Immature natural killer cell (primary cell): ENCODE measurements at places on chromosomes 3 and 15.

GRCh38 chr3:122671553-122671952, 9.1 kb upstream of the PARP14 start:
- DNase-seq, result no peak
- no peak overlapping the region for H3K27ac ChIP-seq
- H3K36me3 ChIP-seq, result no peaks in the 10 kb centered on the region
- H3K4me1 ChIP-seq, result no peaks in the 10 kb centered on the region
- H3K4me3 ChIP-seq, result no peak overlapping the region

- H3K27ac ChIP-seq, result peak overlapping the region; percentile 95
- H3K27me3 ChIP-seq, result peaks cover 2% of the 10 kb centered on the region
- no peaks in the 10 kb centered on the region for H3K36me3 ChIP-seq
- peaks cover 29% of the 10 kb centered on the region for H3K4me1 ChIP-seq
- DNase-seq, result no peak
- H3K4me3 ChIP-seq, result peak overlapping the region; percentile 100
Observed at GRCh38 chr15:41333026-41333562, 413 bp downstream of the NUSAP1 start.

GRCh38 chr3:174302746-174303315, 556.3 kb upstream of the NAALADL2 start:
- H3K4me1 ChIP-seq, result no peaks in the 10 kb centered on the region
- no peak for DNase-seq
- peaks cover 3% of the 10 kb centered on the region for H3K36me3 ChIP-seq
- no peaks in the 10 kb centered on the region for H3K27me3 ChIP-seq

DNA sequence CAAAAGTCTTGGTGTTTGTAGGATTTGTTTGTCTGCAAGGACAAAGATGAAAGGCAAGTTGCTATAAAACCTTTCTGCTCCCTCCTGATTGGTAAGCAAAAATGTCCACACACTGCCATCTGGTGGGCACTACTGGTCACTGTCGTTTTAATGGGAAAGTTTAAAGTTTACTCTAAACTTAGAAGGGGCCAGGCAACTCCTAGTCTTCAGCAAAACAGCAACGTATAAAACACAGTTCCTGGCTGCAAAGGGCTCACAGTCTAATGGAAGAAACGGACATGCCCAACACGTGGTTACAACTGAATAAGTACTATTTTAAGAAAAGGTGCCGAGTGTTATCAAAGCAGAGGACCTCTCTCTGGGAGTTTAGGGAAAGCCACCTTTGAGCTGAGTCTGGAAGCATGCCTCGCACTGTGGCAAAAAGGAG, 23.7 kb upstream of the TPRG1 start:
- H3K4me1 ChIP-seq, result peaks cover 15% of the 10 kb centered on the region
- H3K4me3 ChIP-seq, result no peak overlapping the region
- DNase-seq, result peak; percentile 49
- H3K27ac ChIP-seq, result no peak overlapping the region

GRCh38 chr3:39101022-39101689, 6.3 kb downstream of the GORASP1 start:
- no peak overlapping the region for H3K4me3 ChIP-seq
- peaks cover 6% of the 10 kb centered on the region for H3K4me1 ChIP-seq
- no peak overlapping the region for H3K27ac ChIP-seq
- peaks cover 2% of the 10 kb centered on the region for H3K27me3 ChIP-seq
- peaks cover 11% of the 10 kb centered on the region for H3K36me3 ChIP-seq

- no peak overlapping the region for H3K27ac ChIP-seq
- DNase-seq, result no peak
- peaks cover 4% of the 10 kb centered on the region for H3K27me3 ChIP-seq
- H3K4me1 ChIP-seq, result no peaks in the 10 kb centered on the region
- peaks cover 8% of the 10 kb centered on the region for H3K36me3 ChIP-seq
Observed at GRCh38 chr3:53181024-53181371, 20.0 kb downstream of the PRKCD start.

DNA sequence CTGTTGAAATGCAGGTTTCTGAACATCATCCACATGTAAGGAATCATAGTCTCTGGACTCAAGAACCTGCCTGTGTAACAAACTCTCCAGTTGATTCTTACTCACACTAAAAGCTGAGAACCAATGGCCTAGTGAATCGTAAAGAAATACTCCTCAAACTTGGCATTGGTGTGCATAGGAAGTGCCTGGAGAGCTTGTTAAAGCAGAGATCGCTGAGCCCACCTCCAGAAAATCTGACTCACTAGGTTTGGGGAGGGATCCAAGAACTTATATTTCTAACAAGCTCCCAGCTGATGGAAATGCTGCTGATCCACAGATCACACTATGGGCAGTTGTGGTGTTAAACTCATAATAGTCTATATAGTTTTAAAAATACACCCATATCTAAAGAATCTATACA, 55.8 kb upstream of the LMCD1 start:
- no peaks in the 10 kb centered on the region for H3K27me3 ChIP-seq
- H3K4me3 ChIP-seq, result no peak overlapping the region
- no peaks in the 10 kb centered on the region for H3K36me3 ChIP-seq
- DNase-seq, result no peak
- no peak overlapping the region for H3K27ac ChIP-seq

- no peak for DNase-seq
- H3K27me3 ChIP-seq, result peaks cover 3% of the 10 kb centered on the region
- H3K4me1 ChIP-seq, result no peaks in the 10 kb centered on the region
- H3K36me3 ChIP-seq, result no peaks in the 10 kb centered on the region
- no peak overlapping the region for H3K27ac ChIP-seq
Observed at GRCh38 chr3:149426325-149426724, 48.2 kb upstream of the TM4SF4 start.

DNA sequence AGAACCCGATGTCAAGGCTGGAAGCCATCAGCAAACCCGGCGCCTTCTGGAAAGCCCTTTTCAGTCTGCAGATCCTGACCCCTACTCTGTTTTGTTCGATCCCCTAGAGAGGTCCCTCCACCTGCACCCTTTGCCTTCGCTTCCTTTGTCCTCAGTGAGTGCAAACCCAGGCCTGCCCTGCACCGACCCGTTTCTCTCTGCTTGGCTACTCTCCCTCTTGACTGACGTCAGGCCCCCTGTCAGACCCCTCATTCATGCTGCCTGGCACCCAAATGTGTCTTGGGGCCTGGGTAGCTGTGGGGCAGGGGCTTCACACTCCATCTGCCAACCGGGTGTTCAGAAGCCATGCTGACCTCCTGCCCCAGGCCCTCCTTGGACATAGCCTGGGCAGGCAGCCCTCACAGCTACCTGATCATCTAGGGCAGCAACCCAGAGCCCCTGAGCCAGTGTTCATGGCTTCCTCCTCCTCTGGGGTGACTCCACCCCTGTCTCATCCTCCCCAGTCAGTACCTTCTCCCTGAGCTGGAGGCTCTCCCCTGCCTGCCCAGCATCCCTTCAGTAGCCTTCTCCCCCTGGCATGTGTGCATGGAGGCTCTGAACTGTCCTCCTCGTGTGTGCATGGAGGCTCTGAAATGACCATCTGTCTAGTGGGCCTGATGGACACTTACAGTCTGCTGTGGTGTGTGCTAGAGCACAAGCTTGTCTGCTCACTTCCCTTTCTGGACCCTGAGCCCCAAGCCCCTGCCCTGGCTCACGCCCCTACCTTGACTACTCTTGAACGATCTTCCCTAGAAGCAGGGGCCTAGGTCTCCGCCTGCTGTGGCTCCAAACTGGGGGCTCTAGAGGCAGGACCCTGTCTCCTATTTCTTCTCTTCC, 69.4 kb downstream of the EXOG start:
- no peak overlapping the region for H3K4me3 ChIP-seq
- no peaks in the 10 kb centered on the region for H3K4me1 ChIP-seq
- no peak overlapping the region for H3K27ac ChIP-seq

DNA sequence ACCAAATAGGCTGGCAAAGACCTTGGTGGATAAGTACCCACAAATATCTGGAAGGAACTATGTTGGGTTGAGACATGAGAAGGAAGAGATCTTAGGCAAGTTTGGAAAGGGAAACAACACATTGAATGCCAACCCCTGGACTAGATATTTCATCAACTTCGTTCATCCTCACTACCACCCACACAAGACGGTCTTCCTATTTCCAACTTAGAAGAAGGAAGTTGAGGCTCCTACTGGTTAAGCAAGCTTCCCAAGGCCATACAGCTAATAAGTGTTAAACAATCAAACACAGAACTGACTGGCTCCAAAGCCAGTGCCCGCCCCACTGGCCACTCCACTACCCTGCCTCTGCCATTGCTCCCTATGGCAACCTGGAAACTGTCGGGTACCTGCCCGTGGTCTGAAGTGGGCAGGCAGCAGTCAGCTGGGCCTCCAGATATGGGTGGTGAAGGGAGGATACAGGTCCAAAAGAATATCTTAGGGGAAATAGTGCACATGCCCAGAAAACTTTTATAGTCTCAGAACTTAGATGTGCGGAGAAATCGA, 94.9 kb downstream of the LIPC start:
- no peaks in the 10 kb centered on the region for H3K4me1 ChIP-seq
- no peak overlapping the region for H3K27ac ChIP-seq
- no peak overlapping the region for H3K4me3 ChIP-seq
- DNase-seq, result no peak

- no peak overlapping the region for H3K27ac ChIP-seq
- no peak for DNase-seq
- H3K4me1 ChIP-seq, result no peaks in the 10 kb centered on the region
Observed at GRCh38 chr3:166879661-166880060, 500.4 kb downstream of the ZBBX start.

GRCh38 chr15:31801152-31801551, 229.2 kb upstream of the CHRNA7 start:
- DNase-seq, result no peak
- H3K27me3 ChIP-seq, result peaks cover 8% of the 10 kb centered on the region
- no peak overlapping the region for H3K27ac ChIP-seq
- no peak overlapping the region for H3K4me3 ChIP-seq

DNA sequence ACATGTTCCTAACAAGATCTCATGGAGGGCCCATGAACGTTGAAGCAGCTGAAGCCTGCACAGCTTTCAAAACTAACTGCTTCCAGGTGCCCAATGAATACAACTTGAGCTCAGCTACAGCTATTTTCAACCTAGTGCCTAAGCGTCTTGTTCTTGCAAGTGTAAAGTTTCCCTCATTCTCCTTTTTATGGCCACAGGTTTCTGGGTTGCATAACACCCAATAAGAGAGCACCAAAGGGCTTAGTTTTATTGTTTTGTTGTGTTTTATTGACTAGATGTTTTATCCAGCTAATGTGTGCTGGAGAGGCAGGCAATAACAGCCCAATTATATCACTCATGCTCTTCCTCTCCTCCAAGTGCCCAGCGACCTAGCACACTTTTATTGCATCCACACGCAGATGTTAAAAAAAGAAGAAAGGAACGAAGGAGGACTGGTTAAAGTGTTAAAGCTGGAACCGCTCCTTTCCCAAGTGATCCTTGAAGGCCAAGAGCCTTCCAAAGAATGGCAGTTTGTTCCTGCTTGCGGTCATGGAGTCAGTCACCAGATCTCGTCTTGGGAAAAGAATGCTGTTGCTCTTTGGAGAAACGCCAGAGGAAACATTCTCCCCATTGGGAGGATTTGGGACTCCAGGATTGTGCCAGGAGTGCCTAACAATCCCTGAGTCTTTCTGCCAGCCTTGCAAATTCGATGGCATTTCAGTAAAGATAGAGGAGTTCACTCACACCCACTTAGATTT, 156.9 kb downstream of the MEX3B start:
- no peak overlapping the region for H3K4me3 ChIP-seq
- H3K4me1 ChIP-seq, result no peaks in the 10 kb centered on the region
- no peak for DNase-seq
- no peaks in the 10 kb centered on the region for H3K36me3 ChIP-seq
- no peaks in the 10 kb centered on the region for H3K27me3 ChIP-seq

GRCh38 chr3:179330438-179330837, 7.6 kb downstream of the ZNF639 start:
- no peak overlapping the region for H3K4me3 ChIP-seq
- no peak overlapping the region for H3K27ac ChIP-seq
- no peak for DNase-seq
- peaks cover 2% of the 10 kb centered on the region for H3K4me1 ChIP-seq
- no peaks in the 10 kb centered on the region for H3K27me3 ChIP-seq
- H3K36me3 ChIP-seq, result peaks cover 17% of the 10 kb centered on the region

DNA sequence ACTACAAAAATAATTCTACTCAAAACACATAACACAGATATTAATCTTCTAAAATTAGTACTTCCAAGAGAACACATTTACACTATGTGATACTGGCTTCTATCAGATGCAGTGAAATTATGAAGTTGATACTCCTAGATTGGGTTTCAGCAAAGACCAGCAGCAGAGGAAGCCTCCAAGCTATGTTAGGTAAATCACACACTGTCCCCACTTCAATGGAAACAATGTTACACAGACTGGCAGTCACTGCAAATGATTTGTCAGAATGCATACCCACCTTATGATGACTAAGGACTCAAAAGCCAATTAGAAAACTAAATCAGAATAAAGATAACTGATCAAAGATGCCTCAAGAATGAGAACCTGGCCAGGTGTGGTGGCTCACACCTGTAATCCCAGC, 90.1 kb upstream of the MYO5C start:
- no peaks in the 10 kb centered on the region for H3K4me1 ChIP-seq
- peaks cover 23% of the 10 kb centered on the region for H3K36me3 ChIP-seq
- H3K27me3 ChIP-seq, result no peaks in the 10 kb centered on the region
- no peak for DNase-seq
- H3K4me3 ChIP-seq, result no peak overlapping the region

- DNase-seq, result peak; percentile 68
- H3K4me3 ChIP-seq, result peak overlapping the region; percentile 25
- H3K27ac ChIP-seq, result peak overlapping the region; percentile 91
- peaks cover 76% of the 10 kb centered on the region for H3K4me1 ChIP-seq
Observed at GRCh38 chr3:109804697-109805096, 467.4 kb upstream of the DPPA4 start.

DNA sequence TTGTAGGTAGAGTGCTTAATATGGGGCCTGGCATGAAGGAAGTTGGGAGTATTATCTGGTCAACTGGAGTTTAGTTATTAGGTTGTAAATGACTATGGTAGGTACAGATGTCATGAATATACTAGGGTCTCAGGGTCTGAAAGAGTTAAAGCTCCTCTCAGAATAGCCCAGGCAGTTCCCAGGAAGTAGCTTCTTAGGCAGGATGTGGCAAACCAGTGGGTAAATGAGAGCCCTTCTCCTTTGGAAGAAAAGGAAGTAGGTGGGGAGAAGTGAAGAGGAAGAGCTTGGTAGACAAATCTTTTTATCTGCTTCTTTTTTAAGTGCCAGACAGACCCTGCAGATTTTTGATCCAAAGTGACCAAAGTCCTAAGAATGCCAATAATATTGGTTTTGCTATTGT, 24.5 kb downstream of the MAP2K1 start:
- peaks cover 3% of the 10 kb centered on the region for H3K36me3 ChIP-seq
- peak overlapping the region; percentile 63 for H3K4me3 ChIP-seq
- H3K4me1 ChIP-seq, result peaks cover 84% of the 10 kb centered on the region
- peak overlapping the region; percentile 50 for H3K27ac ChIP-seq

DNA sequence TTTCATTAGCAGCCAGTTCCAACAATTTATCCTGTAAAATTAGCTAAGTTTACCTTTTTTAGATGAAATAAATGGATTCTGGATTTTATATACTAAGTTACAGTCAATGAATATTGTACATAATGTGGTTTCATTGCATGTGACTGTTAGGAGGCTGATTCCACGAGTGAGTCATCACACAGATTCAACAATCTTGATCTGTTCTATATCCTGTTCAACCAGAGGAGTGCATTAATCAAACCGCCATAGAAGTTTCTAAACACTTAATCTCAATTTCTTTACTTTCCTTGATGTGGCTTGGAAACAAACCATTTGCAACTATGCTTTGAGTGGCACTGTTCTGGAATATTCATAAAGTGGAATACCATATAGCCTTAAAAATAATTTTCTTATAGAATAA, 15.3 kb downstream of the DNAJC13 start:
- no peak overlapping the region for H3K27ac ChIP-seq
- H3K36me3 ChIP-seq, result peaks cover 4% of the 10 kb centered on the region
- no peak overlapping the region for H3K4me3 ChIP-seq
- no peaks in the 10 kb centered on the region for H3K27me3 ChIP-seq
- H3K4me1 ChIP-seq, result peaks cover 11% of the 10 kb centered on the region
- no peak for DNase-seq
